ENCODE measurements at places on chromosomes 6 and 20. TPM values are rescaled to one million over a fixed set of nuclear protein-coding genes. Genes with fewer than 3 reads are reported as not detected.
A peak's percentile ranks its signal among the peaks of the same experiment; 100 is the strongest.

Gene HTR1B
- total RNA-seq, result not detected

Gene OR2H1
- total RNA-seq, result not detected

Gene BPI
- not detected for total RNA-seq

Gene SLC22A7
- total RNA-seq, result not detected

Gene TDP2
- total RNA-seq, result 49.9 TPM

Gene ZNF165
- 1.9 TPM for total RNA-seq

Gene NT5E
- not detected for total RNA-seq

Gene AKAP12
- total RNA-seq, result 60.8 TPM

Gene FAM209A
- total RNA-seq, result not detected

Gene SNRPB2
- 83.1 TPM for total RNA-seq

Gene HSPA1L
- total RNA-seq, result 1.2 TPM

Gene TP53TG5
- total RNA-seq, result not detected

Gene BYSL
- total RNA-seq, result 31.7 TPM

Gene ZC2HC1B
- total RNA-seq, result not detected

Gene SDC4
- 19.3 TPM for total RNA-seq

GRCh38 chr6:143782481-143782880 is 60.7 kb upstream of the LTV1 start:
- no peak for DNase-seq

- DNase-seq, result no peak
These were observed 8.5 kb downstream of the LRRC1 start for GRCh38 chr6:53803081-53803860.

DNA sequence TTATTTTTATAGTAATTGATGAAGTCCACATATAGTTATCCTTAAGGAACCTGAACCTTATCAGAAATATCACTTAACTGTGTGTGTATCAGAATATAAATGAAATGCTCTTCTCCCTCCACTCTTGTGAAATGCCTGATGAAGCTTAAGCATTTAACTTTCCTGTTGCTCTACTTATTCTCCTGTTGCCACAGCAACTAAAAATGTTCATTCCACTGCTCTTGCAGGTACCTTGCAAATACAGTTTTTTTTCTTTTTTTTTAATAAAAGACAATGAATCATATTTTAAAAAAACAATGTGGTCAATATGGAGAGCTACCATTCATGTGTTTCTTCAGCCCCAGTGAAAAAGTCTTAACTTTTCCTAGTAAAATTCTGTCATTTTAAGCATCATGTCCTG is 210.3 kb downstream of the RFPL4B start:
- DNase-seq, result no peak

GRCh38 chr6:12324099-12324498 is 33.9 kb downstream of the EDN1 start:
- no peak for DNase-seq

- DNase-seq, result no peak
These were observed 122.7 kb downstream of the TMEM242 start for GRCh38 chr6:157200611-157201010.

- no peak for DNase-seq
These were observed 628.0 kb downstream of the KIF16B start for GRCh38 chr20:15945289-15945688.

GRCh38 chr6:133504158-133504557 is 263.0 kb downstream of the EYA4 start:
- no peak for DNase-seq

GRCh38 chr6:87396595-87397392 is 11.0 kb upstream of the CFAP206 start:
- no peak for DNase-seq

DNA sequence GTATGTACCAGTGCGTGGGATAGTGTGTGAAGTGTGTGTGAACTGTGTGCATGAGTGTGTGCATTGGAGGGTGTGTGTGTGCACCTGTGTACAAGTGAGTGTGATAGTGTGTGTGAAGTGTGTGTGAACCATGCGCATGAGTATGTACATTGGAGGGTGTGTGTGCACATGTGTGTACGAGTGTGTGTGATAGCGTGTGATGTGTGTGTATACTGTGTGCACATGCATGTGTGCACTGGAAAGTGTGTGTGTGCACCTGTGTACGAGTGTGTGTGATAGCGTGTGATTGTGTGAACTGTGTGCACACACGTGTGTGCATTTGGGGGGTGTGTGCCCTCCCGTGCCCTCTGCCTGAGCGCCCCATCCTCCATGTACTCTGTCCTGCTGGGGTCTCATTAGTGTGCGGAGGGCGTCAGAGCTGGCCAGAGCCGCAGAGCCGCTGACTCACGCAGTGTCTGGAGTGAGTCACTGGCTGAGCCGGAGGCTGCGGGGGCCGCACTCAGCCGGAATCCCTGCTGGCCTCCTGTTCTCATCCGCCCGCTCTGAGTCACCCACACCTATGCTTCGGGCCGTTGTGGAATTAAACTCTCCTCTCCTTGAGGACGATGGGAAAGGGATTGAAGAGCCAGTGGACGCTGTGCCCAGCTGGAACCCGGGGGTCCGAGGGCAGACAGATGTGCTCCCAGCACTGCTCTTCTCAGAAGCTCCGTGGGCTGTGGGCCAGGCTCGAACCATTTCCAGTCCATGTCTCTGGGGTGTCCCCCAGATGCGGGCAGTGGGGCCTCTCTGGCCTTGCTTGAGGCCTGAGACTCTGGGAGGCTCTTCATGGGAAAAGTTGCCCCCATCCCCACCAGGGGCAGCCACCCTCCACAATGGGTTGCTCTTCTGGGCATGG is 27.3 kb upstream of the STX16 start:
- no peak for DNase-seq

DNA sequence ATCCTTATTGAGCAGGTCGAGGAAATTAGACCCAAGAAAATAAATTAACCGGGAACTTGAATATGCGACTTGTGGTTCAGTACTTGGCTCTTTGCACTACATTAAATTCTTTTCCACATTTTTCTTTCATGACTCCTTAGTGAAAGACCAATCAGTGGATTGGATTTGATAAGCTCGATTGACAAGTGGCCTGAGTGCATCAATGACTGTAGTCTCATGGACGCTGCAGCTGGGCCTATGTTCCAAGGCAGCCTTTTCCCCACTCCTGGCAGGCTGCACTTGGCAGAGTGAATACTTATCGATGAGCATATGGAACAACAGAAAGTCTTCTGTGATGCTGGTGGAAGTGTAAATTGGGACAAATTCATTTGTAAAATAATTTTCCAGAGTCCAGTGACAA is 210.8 kb upstream of the EXOC2 start:
- no peak for DNase-seq

DNA sequence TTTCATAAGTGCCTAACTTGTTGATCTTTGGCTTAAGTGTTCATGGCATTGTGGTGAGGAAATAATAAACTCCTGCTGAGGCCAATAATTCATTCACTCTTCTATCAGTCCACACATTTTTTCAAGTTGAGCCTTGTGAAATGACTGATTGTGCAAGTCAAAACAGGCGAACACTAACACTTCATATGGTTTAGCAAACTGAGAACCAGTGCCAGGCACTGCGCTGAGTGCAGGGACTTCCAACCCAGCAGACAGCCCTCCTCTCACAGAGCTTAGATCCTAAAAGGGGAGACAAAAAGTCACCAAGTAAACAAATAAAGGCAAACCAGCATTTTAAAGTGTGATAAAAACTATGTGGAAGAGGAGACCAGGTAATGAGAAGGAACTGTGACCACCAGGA is 435.0 kb downstream of the PTPRT start:
- no peak for DNase-seq

GRCh38 chr6:69866351-69866769 is at the start of gene COL19A1:
Gene COL19A1 (plus strand): TSS chr6:69866556. CDS start chr6:69879568, 13,012 bp downstream.
- peak; percentile 56 for DNase-seq

GRCh38 chr20:59005523-59006166 is 1.4 kb downstream of the CTSZ start:
- no peak for DNase-seq

- peak; percentile 39 for DNase-seq
These were observed 266.0 kb upstream of the SOX4 start for GRCh38 chr6:21327326-21328112.

DNA sequence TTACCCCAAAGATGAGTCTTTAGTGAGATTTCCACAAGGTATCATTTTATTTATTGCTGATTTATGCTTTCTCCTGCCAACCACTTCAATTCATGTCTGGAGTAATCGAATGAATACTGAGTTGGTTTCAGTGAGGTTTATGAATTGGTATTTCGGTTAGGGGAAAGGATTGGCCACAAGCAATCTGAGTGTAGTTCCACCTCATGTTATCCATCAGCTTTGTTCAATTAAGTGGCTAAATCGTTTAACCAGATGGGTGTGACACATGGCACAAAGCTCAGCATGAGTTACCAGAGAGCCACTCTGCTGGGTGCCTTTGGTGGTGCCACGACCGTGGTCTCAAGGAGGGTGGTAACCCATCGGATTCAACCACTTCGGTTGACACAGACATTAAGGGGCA is 148.2 kb downstream of the FNDC1 start:
- no peak for DNase-seq

GRCh38 chr6:118436482-118436881 is 111.6 kb upstream of the PLN start:
- DNase-seq, result no peak

DNA sequence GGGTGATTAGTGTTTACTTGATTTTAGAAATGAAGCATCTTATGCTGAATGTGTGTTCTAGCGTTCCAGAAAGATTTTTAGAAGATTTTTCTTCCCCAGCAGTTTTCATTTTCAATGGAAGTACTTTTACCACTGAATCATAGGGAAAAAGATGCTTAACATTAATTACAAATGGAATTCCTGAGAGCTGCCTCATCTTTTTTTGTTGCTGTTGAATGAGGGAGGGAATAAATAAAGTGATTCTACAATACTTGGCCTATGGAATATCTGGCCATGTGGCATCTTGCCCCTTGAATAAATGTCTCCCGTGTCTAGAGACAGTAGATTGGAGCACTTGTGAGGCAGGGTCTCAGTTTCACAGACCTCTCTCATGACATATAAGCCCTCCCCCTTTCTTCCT is 44.1 kb upstream of the SLC22A1 start:
- no peak for DNase-seq

DNA sequence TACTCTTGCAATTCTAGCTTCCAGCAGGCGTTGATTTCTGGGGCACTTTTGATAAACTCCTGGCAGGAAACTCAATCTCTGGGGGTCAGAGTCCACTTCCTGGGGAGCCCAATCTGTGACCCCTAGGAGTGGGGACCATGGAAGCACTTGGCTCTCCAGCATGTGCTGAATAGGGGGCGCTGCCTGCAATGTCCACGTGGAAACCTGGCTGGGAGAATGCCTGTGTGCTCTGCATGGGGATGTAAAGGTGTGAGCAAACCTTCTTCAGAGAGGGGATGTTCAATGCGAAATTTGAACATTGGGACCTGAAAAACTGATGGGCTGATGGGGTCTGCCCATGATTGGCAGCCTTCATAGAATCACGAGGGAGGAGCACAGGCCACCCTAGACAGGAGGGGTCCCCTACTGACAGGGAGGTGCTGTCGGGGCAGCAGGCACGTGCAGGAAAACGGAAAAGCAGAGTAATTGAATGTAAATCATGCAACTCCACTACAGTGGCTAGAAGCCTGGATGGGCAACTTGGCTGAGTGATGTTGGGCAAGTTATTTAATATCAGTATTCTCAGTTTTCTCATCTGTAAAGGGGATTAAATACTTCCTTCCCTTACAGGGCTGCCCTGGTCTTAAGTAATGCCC is 47.8 kb downstream of the CEP43 start:
- DNase-seq, result no peak

DNA sequence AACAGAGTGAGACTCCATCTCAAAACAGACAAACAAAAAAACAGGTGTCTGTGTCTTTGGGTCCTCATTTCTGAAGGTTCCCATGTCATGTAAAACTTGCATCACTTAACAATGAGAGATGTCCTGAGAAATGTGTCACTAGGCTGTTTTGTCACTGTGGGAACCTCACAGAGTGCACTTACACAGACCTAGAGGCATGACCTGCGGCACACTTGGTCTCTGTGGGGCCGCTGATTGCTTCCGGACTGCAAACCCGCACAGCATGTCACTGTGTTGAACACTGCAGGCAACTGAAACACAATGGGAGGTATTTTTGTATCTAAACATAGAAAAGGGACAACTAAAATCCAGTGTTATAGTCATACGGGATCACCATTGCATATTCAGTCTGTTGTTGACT is 42.3 kb upstream of the TMEM181 start:
- DNase-seq, result no peak

DNA sequence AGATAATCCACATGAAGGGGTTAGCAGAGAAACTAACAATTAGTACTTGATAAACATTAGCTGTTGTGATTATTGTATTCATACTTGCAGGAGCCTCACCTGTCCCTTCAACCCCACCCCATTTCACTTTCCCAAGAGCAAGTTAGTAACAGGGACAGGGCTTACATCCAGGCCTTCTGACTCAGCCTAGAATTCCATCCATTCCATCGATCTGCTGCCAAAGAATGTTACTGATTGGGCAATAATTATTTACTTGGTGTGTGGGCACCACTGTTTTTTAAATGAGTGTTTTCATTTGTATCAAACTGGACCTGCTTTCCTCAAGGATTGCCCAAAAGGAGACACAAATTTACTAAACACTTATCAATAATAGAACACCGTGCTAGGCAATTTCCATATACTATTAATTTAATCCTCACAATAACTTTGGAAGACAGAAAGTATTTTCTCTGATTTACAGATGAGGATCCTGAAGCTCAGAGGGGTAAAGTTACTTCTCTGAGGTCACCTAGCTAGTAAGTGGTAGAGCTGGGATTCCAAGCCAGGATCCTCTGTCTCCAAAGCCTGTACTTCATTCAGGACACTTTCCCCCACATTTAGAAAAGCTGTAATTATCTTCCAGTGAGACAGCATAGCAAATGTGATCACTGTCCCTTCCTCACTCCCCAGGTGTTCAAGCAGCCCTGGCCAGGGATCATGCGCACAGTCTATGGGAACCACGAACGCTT is 32.8 kb downstream of the GSS start:
- DNase-seq, result no peak

DNA sequence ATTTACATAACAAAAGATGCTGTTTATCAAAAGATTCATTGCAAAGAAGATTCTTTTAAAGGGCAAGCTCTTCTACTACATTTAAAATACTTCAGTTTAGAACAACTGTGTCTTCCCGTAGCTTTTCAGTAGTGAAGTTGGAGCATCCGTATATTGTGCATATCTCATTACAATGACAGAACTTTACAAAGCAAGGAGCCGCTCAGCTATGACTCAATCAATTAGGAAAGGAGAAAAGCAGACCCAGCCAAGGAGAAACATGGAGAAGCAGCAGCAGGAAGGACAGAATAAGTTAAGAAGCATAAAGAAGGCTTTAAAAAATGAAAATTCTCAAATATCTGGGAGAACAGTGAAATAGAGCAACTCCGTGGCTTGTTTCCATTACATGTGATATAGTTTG is 132.6 kb upstream of the SMLR1 start:
- no peak for DNase-seq

DNA sequence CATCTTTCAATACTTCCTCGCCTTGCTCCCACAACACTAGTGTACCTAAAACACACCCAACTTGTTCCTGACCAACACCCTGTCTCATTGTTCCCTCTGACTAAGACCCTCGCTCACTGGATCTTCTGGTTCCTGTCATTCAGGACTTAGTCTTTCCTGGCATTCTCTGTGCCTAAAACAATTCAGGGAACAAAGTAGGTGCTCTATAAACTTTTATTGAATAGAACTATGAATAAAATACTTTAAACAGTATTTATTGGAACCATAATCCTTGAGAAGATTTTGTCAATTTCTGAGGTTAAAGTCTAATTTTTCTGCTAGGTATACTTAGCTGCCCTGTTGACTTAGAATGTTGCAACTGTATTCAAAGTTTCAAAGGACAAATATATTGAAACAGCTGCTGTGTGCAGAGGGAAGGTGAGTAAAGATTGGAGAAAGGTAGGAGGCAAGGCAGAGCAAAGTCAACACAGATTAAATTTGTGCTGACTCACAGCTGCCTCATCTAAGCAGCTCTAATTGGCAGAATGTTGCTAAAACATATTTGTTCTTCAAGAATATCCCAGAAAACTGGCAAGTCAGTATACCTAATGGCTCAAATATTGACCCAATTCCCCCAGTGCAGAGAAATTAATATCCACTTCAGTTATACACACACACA is 37.6 kb downstream of the GSTA2 start:
- DNase-seq, result no peak
